ENCODE measurements at places on chromosomes 12 and 14. TPM values are rescaled to one million over a fixed set of nuclear protein-coding genes. Genes with fewer than 3 reads are reported as not detected.

DNA sequence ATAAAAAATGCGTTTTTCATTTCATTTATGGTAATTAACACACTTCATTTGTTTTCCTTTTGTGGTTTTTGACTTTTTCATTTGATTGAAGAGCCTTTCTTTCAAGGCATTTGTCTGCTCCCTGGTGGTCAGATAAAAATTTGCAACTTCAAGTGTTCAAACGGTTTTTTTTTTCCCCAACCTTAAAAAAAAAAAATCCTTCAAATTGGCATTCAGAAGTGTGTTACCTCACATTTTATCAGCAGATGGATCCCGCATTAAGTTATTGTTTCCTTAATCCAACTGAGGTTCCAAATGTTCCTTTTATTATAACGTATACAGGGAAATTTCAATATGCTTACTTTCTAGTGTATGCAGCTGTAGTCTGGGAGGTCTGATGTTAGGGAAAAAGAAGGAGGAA, 47.2 kb downstream of the MYF5 start:
- no peak for DNase-seq

DNA sequence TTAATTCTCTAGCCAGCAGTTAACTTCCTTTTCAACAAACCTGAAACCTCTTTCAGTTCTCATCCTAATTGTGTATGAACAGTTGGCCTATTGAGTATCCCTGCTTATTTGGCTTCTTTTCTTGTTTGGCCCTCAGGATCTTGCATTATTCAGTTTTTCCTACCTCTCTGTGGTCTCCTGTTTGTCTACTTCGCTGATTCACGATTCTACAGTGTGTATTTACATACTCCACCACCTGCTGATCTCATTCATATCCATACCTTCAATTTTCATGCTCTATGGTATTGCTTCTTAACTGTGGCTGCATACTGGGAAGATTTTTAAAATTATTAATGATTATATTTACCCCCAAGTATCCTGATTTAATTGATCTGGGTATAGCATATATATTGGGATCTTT, 56.4 kb downstream of the RASSF9 start:
- no peak for DNase-seq

GRCh38 chr14:69528143-69528542, 43.6 kb downstream of the PLEKHD1 start:
- no peak for DNase-seq

DNA sequence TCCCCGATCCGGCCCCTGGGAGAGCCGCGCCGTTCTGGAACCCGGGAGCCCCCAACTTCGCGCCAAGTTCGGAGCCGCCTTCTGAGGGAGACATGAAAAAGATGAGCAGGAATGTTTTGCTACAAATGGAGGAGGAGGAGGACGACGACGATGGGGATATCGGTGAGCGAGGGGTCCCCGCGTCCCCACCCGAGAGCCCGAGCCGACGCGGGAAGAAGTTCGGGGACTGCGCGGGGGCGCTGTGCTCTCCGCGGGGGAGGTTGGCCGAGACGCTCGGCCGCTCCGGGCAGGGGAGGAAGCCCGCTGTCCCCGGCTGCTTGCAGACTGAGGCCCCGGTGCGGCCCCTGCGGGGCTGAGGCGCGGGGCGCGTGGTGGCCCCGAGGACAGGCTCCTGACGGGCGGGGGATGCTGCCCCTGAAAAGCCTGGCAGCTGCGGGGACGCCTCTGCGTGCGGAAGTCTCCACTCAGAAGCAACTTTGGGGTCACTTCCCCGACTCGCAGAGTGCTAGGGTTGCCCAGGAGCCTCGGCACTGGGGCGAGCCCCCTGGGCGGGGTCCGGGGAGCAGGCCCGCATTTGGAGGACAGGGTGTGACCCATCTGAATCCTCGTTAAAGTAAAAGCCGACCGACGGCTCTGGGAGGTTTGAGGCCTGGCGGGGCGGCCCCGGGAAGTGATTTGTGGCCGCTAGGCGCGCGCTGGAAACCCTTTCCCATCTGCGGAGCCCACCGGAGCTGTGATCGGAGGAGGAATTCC, 511 bp downstream of the ANO6 start:
- DNase-seq = peak; percentile 30

- DNase-seq = peak; percentile 61
These were observed 2.0 kb downstream of the BHLHE41 start for GRCh38 chr12:26122681-26123481.

- no peak for DNase-seq
These were observed 38.9 kb upstream of the CIT start for GRCh38 chr12:119915894-119916510.

DNA sequence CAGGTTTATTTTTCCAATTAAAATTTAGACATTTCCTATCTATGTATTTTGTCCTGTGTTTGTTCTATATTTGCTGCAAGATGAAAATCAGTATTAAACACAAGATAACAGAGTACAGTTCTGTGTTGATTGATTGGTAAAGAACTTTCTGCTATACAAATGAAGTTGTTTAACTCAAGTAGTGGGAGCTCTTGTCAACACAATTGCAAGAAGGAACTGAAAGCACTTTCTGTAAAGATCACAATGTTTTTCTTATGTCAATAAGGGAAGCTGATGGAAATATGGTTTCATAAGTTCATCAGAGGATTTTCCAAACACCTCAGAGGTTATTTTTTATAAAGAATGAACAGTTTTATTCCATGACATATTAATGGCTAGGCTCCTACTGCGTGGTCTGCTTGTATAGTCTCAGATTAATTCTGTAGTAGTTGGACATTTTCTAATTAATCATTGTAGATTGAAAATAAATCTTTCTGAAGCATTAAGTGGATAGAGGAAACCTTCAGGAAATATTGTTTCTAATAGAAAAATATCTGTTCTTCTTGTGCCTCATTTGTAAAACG, 379.5 kb downstream of the LRFN5 start:
- DNase-seq = no peak

GRCh38 chr12:28086521-28087155, 103.6 kb upstream of the CCDC91 start:
- no peak for DNase-seq

- DNase-seq = no peak
These were observed 23.3 kb downstream of the PDZRN4 start for GRCh38 chr12:41211448-41211847.

DNA sequence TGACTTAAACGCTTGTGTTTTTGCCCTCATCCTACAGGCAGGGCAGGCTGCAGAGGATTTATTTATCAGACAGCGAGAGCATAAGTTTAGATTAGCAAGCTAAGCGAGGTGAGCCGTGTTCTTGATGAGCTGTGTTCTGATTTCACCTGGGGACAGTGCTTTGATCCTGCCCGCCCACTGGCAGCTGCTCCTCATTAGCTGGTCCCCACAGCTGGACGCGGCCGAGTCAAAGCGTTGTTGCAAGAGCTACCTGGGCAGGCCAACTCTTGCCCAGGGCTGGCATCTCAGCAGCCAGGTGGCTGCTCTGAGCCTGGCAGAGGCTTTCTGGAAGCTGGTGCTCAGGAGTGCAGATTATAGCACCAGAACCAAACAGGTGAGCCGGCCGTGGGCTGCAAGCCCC, 46.8 kb upstream of the BEGAIN start:
- no peak for DNase-seq

- DNase-seq = no peak
These were observed 87.0 kb upstream of the VRK1 start for GRCh38 chr14:96710060-96710666.

DNA sequence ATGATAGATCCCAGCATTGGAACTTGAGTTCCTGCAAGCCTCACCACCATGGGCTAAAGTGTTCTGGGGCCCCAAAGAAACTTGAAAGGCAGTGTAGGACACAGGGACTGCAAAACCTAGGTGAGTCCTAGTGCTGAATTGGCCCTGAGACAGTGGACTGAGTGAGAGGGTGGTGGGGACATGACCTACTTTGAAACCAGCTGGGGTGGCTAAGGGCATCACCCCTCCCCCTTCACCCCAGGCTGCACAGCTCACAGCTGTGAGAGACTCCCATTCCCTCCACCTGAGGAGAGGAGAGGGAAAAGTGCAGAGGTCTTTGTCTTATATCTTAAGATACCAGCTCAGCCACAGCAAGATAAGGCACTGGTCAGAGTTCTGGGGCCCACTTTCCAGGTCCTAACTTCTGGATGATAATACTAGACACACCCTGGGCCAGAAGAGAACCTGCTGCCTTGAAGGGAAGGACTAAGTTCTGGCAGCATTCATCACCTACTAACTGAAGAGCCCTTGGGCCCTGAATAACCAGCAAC, 62.5 kb downstream of the MAPKAPK5 start:
- no peak for DNase-seq

GRCh38 chr12:12612358-12612757, 682 bp downstream of the CREBL2 start:
- DNase-seq = no peak

- DNase-seq = no peak
These were observed 75.1 kb upstream of the CAPRIN2 start for GRCh38 chr12:30829876-30830275.

The CINP gene
- total RNA-seq = 19.5 TPM

The GARIN6 gene
- not detected for total RNA-seq

The SLC25A21 gene
- 0.92 TPM for total RNA-seq

The FITM1 gene
- total RNA-seq = 2.8 TPM

The GNB3 gene
- 0.89 TPM for total RNA-seq

Data from pancreas (tissue), 10 donors.